SJSA1 (cell line): ENCODE measurements at places on chromosomes 11 and 22.

DNA sequence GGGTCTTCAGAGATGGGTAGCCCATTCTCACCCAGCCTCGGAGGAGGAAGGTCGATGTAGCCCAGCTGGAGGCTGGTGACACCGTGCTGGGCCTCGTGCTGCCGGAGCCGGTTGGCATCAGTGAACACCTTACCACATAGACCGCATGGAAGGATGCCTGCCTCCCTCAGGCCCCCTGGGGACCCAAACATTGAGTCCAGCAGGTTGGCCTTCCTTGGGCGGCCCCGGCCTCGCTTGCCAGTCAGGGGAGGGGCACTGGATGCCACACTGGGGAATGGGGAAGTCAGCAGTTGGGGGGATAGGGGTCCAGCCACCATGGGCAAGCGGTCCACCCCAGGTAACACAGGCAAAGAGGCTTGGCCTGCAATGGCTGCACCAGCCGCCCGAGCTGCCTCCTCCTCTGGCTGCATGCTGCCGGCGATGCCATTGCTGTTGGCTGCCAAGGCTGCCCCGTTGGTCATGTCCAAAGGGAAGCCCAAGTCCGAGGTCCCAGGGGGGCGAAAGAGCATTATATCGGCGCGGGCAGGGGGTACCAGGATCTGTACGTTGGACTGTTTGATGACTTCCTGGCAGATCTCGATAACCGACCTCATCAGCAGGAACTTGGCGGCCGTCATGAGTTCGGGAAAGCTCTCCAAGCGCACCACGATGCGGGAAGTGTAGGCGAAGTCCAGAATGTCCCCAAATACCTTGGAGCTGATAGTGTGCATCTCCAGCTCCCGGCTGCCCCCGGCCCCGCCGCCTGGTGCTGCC lies 1.4 kb downstream of the PATZ1 start:
- DNase-seq: no peak

DNA sequence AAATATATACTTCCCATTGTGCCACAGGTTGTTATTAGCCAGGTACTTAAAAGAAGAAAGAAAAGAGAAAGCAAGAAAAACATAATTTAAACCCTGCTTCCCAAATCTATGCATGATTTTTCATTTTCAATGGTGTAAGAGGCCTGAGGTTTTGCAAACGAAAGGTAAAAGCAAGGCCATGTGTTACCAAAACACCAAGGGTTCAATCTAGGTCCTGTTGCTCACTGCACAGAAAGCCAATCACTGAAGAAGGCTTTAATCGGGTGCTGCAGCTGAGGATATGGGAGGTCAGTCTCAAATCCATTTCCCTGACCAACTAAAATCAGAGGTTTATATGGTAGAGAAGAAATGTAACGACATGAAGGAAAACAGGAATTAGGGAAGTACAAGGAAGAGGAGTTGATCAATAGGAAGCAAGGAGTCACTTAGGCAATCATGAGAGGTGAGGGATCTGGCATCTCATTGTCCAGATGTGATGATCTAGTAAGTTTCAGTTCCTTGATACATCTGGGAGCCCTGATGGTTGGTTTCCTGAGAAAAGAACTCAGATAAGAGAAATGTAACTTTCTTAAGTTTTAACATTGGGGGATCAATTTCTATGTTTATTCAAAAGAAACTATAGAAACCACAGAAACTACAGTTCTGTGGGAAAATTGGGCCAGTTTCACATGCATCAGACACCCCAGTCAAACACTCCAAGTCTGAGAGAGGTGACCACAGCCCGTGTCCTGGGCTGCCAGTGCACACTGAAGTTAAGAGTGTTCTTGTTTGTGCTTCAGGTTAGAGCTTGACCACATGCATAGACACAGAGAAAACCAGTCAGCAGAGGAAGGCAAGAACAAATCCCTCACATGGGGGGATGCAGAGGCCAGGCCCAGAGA lies 18.1 kb upstream of the DKK3 start:
- DNase-seq: no peak

DNA sequence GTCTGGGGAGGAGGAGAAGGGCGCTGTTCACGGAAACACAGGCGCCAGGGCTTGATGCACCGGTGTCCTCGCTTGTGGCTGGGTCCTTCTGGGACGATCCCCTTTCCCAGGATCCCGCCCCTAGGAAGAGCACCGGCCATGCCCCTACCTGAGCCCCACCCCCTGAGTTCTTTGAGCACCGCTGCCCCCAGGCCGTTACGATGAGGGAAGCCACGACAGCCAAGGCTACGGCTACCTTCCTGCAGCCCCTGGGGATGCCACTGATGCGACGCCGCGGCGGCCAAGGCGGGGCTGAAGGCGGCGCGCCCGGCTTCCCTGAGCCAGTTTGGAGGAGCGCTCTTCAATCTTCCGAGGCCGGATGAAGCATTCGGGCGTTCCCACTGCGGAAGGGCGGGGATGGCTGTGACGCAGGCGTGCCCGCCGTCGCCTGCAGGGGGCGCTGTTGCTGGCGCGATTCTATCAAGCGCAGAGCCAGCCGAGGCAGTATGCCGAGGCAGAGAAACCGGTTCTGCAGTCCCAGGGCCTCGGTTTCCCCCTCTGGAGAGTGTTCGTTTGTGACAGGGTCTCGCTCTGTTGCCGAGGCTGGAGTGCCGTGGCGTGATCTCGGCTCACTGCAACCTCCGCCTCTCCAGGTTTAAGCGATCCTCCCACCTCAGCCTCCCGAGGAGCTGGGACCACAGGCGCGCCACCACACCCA lies 9.7 kb upstream of the NEFH start:
- peak; percentile 9 for DNase-seq

DNA sequence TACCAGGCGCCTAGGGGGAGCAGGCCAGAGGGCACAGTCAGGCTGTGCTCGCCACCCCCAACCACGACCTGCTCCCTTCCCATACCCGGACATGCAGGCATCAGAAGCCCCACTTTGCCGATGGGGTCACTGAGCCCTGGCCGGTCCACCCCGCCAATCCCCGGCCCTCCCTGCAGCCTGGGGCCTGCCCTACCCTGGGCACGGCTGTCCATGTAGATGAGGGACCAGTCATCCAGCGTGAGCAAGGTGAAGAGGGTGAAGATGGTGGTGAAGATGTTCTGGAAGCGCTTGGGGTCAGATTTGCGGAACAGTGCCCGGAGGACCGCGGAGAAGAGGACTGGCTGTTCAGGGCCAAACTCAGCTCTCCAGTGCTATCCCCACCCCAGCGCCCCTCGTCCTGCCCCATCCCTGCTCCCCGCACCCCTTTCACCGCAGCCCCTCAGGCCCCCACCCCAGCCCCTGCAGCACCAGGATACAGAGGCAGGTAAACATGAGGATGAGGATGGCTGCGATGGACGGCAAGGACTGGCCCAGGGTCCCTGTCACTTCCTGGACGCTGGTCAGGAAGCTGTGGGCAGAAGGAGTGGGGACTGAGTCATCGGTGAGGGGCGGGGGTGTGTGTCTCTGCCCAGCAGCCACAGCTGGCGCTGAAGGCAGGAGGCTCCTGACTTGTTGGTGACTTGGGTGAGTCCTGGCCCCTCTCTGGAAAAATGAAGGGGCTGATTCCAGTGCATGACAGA lies 5.5 kb downstream of the CATSPER1 start:
- peak; percentile 98 for DNase-seq

GRCh38 chr22:27676545-27677213 lies 124.9 kb downstream of the MN1 start:
- no peak for DNase-seq

DNA sequence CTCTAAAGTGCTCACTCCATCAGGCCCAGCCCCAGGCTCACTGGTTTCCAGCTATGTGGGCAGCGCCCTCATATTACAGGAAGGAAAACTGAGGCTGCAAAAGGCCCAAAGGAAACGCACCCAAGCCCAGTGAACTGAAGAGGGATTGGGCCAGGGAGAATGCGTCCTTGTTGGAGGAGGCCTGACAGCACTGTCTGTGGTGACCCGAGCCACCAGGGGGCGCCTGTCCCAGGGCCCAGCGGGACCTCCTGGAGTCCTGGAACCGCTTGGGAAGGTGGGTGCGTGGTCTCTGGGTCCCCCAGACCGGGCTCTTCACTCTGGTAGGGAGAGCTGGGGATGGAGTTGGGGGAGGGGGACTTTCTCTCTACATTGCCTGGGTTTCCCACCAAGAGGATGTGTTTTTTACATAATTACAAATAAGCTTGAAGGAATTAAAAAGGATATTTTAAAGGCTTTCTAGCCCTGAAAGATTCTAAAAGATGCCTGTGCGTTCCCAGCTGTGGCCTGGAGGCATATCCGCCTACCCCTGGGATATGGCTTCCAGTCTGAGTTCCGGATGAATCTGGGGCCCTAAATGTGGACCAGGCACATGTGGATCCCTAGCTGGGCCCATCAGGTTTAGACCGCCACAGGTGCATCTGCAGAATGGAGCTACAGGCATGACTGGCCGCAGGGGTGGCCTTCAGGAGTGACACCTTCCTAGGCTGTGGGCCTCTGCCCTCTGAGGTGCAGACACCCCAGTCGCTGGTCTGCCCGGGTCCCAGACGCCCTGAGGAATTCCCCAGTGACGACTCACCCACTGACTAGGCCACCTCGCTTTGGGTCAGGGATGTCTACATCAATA lies 4.2 kb downstream of the SPI1 start:
- peak; percentile 82 for DNase-seq
